ENCODE measurements at places on chromosomes 3 and 15.

DNA sequence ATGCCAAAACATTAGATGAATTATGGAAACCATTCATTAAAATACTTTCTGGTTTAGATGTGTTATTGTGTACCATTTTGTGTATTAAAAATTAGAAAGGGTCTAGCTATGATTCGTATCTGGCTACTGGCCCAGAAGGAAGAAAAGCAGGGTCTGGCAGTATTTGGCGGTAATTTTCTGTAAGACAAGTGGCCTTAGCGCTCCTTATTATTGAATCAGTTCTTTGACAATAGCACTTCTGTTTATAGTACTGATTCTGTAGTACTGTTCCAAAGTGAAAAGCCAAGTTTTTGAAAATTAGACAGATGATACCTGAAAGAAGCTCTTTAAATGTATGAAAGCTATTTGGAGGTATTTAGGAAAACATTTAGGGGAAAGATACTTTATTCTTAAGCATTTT, 10.2 kb downstream of the GLCE start:
- DNase-seq: no peak

GRCh38 chr3:58628823-58629562, 37.6 kb downstream of the FAM3D start:
- DNase-seq: no peak

DNA sequence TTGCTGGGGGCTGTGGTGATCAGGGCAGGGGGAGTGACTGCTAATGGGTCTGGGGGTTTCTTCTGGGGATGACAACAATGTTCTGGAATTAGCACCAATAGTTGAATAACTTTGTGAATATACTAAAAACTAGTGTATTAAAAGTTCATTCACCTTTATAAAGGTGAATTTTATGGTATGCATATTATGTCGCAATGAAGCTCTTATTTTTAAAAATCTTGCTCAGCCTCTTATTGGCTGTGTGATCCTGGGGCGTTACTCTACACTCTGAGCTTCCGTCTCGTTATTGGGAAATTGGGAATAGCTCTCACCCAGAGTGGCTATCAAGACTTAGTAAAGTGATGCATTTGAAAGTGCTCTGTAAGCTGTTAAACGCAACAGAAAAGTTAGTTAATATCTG, 105.3 kb downstream of the SEC22A start:
- DNase-seq: no peak

GRCh38 chr3:139677388-139678155, at the start of gene NMNAT3:
NMNAT3 (minus strand) TSS chr3:139677972; CDS start chr3:139627724, 50,248 bp downstream.
- peak; percentile 78 for DNase-seq

- peak; percentile 6 for DNase-seq
Observed at GRCh38 chr3:32882603-32883025, 64.8 kb downstream of the TRIM71 start.

DNA sequence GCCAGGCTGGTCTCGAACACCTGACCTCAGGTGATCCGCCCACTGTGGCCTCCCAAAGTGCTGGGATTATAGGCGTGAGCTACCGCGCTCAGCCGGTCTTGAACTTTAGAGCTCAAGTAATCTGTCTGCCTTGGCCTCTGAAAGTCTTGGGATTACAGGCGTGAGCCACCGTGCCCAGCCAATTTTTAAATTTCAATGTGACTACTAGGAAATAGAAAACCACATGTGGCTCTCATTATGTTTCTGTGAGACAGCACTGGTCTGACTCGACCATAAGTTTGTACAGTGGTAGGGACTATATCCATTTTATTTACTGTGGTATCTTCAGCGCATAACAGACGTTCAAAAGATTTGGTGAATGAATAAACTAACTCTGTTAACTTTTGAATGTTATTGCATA, 9.1 kb downstream of the ZFAND6 start:
- DNase-seq: no peak

GRCh38 chr15:71212146-71212545, 96.9 kb downstream of the THSD4 start:
- DNase-seq: no peak

- DNase-seq: no peak
Observed at GRCh38 chr3:30544812-30545211, 61.6 kb upstream of the TGFBR2 start.

GRCh38 chr3:54517424-54517823, 395.1 kb downstream of the CACNA2D3 start:
- DNase-seq: no peak

DNA sequence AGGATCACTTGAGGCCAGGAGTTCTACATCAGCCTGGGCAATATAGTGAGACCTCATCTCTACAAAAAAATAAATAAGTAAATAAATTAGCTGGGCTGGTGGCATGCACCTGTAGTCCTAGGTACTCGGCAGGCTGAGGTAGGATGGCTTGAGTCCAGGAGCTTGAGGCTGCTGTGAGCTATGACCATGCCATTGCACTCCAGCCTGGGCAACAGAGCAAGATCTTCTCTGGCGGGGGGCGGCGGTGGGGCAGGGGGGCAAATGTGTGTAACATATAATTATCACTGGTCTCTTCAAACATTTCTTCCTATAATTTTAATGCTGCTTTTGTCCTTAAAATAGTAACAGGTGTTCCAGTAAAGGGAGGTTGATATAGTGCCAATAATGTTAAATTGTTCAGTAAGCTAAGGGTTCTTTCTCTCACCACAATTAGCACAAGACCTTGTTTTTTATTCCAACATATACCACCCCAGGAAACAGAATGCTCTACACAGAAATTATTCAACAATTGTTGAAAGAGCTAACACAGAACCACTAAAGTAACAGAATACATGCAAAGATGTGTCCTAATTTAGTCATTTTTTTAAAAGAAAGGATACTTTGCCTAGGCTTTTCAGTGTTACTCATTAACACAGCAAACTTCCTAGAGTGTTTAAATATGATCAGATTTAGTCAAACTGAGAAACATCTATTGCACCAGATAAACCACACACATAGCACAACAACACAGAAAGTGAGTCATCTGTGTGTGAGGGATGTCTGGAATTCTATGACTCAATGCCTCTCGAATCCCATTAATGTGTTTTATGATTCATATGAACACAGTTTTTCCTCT, 29.1 kb downstream of the ANKRD28 start:
- DNase-seq: no peak

DNA sequence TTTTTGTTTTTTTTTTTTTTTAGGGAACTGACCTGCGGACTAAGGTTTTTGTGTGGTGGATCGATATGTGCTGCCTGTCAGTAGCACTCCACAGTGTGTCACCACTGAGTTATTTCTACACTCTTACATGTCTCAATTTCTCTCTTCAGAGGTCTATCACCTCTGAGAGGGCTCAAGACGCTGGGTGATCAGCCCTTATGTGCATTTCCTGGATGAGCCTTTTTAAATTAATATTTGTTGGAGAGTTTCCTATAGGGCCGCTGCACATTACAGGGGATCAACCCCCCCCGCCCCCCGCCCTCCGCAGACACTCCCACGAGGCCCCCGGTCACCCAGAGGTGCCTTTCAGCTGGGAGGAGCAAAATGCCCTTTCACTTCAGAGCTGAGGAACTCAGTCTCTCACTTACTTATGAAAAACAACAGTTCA, 34.5 kb upstream of the AP4E1 start:
- DNase-seq: no peak

GRCh38 chr3:143348486-143349327, 229.1 kb downstream of the CHST2 start:
- no peak for DNase-seq

DNA sequence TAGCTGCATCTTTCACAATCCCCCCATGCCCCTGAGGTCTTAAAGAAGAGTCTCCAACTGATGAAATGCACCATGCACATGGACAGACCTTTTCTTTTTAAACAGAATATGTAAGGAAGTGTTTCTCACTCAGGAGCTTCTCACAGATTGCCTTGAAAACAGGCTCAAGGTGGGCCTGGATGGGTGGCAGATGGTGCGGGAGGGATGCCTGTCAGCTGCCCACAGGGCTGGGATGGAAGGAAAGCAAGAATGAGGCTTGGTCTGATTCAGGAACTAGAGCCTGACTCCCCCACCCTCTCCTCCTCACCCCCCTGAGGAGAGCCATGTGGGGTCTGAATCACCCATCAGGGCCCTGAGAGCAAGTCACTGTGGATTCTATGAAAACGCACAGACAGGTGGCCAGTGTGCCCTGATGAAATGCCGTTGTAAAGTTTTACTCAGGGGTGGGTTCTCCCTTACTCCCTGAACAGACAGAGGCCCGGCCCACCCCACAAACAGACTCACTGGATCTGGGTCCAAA, 67.2 kb downstream of the UMPS start:
- no peak for DNase-seq

- no peak for DNase-seq
Observed at GRCh38 chr3:30007668-30008067, 598.7 kb upstream of the TGFBR2 start.

- DNase-seq: no peak
Observed at GRCh38 chr15:23532024-23532423, 33.5 kb upstream of the MKRN3 start.

DNA sequence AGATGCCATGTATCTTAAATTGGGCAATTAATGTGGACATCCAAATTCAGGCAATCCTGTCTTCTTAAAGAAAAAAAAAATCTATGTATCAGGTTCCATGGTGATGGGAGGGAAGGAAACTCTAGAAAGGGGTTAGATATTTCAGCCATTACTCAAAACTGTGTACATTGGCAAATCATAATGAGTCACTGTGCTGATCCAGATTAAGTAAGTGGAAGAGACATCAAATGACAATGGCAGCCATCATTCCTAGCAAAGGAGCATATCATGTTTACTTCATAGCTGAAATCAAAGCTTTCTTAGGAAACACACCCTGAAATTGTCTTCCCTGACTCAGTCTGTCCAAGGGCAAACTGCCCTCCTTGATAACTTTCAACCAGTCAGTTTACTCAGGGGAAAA, 713.3 kb upstream of the GBE1 start:
- DNase-seq: no peak

DNA sequence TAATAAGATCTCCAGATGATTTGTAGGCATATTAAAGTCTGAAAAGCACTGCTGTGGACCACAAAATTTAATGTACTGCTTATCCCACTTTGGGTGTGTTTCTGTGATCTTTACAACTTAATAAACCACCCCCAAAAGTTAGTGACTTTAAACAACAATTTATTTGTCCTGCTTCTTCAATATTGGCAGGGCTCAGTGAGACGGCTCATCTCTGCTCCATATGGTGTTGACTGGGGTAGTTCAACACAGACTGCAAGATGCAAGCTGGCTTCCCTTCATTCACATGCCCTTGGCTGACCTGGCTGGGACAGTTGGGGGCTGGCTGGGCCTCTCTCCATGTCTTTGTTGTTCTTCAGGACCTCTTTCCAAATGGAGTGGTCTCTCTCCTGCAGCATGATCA, 337.8 kb downstream of the FHIT start:
- DNase-seq: no peak

- DNase-seq: no peak
Observed at GRCh38 chr3:99319450-99319849, 318.9 kb upstream of the COL8A1 start.

GRCh38 chr3:181881749-181882148, 170.0 kb downstream of the SOX2 start:
- no peak for DNase-seq

- no peak for DNase-seq
Observed at GRCh38 chr3:60133269-60134162, 1083.7 kb upstream of the CFAP20DC start.

DNA sequence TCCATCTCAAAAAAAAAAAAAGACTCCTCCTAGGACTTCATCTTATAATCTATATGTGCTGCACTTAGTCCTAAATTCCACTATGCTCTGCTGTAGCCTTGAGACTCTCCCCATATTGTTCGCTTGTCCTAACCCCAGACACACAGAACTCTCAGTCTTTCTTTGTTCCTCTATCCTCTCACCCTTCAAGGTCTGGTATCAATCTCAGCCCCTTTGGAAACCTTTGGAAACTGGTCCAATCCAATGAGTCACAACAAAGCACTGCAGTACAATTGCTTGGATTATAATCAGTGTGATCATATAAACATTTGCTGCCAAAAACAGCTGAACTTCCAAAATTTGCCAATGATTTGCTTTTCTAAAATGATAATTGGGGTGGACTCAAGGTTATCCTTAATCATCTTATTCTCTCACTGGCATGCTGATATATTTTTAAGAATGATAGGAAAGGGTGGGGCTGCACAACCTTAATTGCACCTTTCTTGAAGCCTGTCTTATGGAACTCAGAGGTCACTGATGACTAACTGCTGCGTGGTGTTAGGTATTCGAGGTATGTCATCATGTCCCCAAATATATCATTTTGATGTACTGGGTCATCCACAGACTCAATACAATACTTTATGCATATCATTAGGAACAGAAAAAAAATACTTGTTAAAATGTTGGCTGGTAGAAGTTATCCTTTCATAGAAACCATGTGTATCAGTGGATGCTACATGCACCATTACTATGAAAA, 756.7 kb downstream of the NR2F2 start:
- no peak for DNase-seq

DNA sequence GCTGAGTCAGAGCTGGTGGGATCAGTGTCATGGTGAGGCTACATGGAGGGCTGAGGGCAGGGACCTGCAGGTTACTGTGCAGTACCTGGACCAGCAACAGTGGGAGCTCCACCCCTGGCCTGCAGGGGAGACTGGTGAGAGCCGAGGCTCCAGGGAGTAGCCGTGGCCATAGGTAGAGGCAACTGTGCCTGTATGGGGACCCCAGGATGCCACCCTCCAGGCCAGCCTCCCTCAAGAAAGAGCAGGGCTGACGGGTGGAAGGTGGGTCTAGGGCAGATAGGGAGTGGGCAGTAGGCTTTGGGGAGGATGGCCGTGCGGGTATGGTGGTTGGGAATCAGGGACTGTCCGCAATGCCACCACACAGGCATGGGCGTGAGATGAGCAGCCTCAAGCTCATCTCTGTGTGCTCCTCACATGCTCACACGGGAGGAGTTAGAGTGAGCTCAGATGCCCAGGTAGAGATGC, 35.5 kb downstream of the FBLN2 start:
- no peak for DNase-seq

GRCh38 chr3:23913873-23914743, 2.7 kb downstream of the NKIRAS1 start:
- no peak for DNase-seq

DNA sequence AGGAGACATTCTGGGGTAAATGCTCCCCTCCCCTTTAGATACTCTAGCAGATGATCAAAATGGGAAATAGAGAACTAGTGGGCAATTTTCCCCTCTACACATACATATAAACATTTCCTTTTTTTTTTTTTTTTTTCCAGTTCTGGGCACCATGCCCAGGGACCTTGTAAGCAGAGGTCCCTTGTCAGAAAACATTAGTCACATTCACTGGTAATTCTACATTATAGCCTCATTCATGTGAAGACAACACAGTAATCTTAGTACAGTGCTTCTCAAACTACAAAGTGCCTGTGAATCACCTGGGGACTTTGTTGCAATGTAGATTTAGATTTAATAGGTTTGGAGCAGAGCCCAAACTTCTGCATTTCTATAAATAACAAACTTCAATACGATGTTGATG, 60.1 kb upstream of the ACTC1 start:
- DNase-seq: no peak

- no peak for DNase-seq
Observed at GRCh38 chr3:110752307-110752706, 319.3 kb upstream of the NECTIN3 start.

All from CD4-positive, alpha-beta T cell treated with Interleukin-17A for 1 hour (primary cell).